ENCODE measurements at places on chromosomes 3 and 15. TPM values are rescaled to one million over a fixed set of nuclear protein-coding genes. Genes with fewer than 3 reads are reported as not detected.

The PPP1R14D gene
- not detected for total RNA-seq

The GLDN gene
- 5.3 TPM for total RNA-seq

The TMEM158 gene
- 5.5 TPM for total RNA-seq

The VWA5B2 gene
- total RNA-seq, result not detected

The FSTL1 gene
- total RNA-seq, result 280 TPM

The LRRC2 gene
- not detected for total RNA-seq

The CGNL1 gene
- total RNA-seq, result 4.0 TPM

The RAD18 gene
- 13.9 TPM for total RNA-seq

The MTFMT gene
- total RNA-seq, result 30.3 TPM

The UBAP1L gene
- total RNA-seq, result 0.39 TPM

The ZBTB20 gene
- 3.2 TPM for total RNA-seq

The GPR87 gene
- not detected for total RNA-seq

The GOLGA6L4 gene
- total RNA-seq, result 0.19 TPM

The GLT8D1 gene
- 76.3 TPM for total RNA-seq

The GOLGA8A gene
- 79.7 TPM for total RNA-seq

GRCh38 chr3:70999730-71000129, 583.8 kb downstream of the FOXP1 start:
- H3K27ac ChIP-seq, result no peak overlapping the region
- H3K36me3 ChIP-seq, result no peaks in the 10 kb centered on the region
- H3K4me1 ChIP-seq, result peaks cover 3% of the 10 kb centered on the region
- H3K27me3 ChIP-seq, result no peaks in the 10 kb centered on the region
- DNase-seq, result no peak
- H3K4me3 ChIP-seq, result no peak overlapping the region

DNA sequence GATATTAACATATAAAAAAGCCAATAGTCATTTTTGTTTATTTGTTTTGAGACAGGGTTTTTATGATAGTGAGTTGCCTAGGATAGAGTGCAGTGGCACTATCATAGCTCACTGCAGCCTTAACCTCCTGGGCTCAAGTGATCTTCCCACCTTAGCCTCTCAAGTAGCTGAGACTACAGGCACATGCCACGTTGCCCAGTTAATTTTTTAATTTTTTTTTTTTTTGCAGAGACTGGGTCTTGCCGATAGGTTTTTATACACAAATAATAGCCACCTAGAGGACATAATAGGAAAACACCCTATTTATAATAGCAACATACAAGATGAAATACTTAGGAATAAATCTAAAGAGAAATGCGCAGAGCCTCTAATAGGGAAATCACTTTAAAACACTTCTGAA, 13.3 kb downstream of the EIF3J start:
- H3K27ac ChIP-seq, result no peak overlapping the region
- H3K27me3 ChIP-seq, result no peaks in the 10 kb centered on the region
- peaks cover 19% of the 10 kb centered on the region for H3K36me3 ChIP-seq
- no peak for DNase-seq
- no peaks in the 10 kb centered on the region for H3K4me1 ChIP-seq

DNA sequence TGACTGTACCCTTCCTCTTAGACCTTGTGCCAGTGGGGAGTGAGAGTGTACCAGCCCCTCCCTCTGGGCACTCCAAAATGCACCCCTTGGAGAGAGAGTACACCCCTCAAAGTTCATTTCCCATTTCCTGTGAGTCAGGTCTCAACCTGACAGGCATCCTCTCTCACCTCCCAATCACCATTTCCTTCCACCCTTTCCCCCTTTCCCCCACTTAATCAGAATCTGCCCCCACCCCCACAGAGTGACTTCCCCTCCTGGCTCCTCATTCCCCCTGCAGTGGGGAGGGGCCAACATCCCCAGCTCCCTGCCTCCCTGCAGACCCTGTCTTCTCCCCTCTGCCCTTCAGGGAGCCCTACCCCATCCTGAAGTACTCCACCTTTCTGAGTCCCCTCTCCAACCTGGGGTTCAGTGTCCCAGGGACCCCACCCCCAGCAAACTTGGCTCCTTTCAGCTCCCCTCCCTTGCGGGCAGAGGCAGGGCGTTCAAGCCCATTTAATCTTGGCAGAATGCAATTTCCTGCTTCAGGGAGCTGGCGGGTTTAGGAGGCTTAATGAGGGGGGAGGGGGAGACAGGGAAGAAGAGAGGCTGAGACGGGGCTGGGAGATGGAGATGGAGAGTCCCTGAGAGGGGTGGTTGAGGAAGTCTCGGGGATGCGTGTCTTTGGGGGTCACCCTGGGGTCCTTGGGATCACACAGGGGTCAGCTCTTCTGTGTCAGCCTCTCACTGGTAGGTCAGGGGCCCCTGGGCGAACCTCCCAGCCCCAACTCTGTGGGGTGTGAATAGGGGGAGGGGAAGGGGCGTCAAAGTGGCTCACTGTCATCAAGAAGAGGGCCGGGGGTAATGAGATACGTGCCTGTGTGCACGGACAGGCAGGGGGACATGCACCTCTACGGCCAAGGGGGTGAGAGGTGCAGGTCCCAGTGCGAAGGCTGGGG, 16.6 kb upstream of the SEMA3F start:
- H3K27ac ChIP-seq, result no peak overlapping the region
- peak; percentile 88 for DNase-seq
- H3K36me3 ChIP-seq, result no peaks in the 10 kb centered on the region
- H3K4me3 ChIP-seq, result peak overlapping the region; percentile 37
- H3K27me3 ChIP-seq, result no peaks in the 10 kb centered on the region
- peaks cover 46% of the 10 kb centered on the region for H3K4me1 ChIP-seq

DNA sequence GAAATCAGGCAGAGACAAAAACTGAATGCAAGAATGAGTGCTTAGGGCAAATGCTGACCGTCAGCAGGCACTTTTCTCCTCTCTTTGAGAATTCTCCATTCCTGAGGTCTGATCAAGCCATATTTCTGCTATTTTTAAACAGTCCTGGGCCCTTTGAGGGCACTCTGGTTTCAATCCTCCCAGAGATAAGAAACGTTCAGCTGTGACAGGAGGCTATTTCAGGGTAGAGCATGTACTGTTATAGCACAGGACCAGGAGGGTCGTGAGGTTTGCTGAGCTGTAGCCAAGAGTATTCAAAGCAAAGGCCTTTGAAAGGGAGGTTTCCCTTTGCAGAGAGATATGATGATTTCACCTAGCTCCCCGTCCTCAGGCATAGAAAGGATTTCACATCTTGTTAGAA, 39.6 kb upstream of the PDZRN3 start:
- no peak overlapping the region for H3K4me3 ChIP-seq
- no peak for DNase-seq
- H3K36me3 ChIP-seq, result no peaks in the 10 kb centered on the region
- no peak overlapping the region for H3K27ac ChIP-seq
- H3K27me3 ChIP-seq, result no peaks in the 10 kb centered on the region

GRCh38 chr3:106862067-106862466, 515.2 kb upstream of the CCDC54 start:
- H3K27me3 ChIP-seq, result no peaks in the 10 kb centered on the region
- no peaks in the 10 kb centered on the region for H3K4me1 ChIP-seq
- no peak overlapping the region for H3K4me3 ChIP-seq
- DNase-seq, result no peak

DNA sequence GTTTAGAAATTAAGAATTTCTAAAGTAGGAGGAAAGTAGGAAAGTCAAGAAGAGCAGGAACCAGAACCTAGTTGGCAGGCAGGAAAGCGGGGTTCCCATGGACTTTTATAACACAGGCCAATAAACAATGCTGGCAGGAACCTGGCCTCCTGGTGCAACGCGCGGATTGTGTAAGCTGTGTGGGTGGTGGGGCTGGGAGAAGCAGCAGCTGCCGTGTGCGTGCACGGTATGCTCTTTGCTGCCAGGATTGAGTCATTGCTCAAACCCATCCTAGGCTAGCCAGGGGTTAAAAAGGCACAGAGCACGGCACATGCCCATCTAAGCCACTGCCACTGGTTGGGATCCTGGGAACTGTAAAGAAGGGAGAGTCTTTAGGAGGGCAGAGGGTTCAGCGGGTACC, 209.9 kb upstream of the RGMA start:
- H3K27me3 ChIP-seq, result no peaks in the 10 kb centered on the region
- no peak overlapping the region for H3K4me3 ChIP-seq

DNA sequence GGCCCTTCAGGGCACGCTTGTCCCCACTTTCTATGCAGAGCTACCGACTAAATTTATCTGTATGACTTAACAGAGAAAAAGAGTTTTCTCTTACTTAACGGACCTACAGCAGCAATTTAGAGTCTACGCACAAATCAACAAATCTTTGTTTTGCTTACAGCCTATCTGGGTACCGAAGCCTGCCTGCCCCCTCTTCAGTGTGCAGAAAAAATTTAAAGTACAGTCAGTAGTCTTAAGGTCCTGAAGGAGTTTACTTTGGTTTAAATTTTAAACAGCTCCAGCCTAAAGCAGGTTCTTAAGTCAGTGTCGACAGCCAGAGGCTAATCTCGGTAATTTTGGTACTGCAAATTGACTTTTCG, 570 bp downstream of the SACM1L start:
- peak overlapping the region; percentile 90 for H3K4me3 ChIP-seq
- peak overlapping the region; percentile 90 for H3K27ac ChIP-seq
- no peaks in the 10 kb centered on the region for H3K36me3 ChIP-seq

GRCh38 chr3:123352134-123352554, 96.7 kb downstream of the ADCY5 start:
- no peaks in the 10 kb centered on the region for H3K27me3 ChIP-seq
- no peak overlapping the region for H3K4me3 ChIP-seq

DNA sequence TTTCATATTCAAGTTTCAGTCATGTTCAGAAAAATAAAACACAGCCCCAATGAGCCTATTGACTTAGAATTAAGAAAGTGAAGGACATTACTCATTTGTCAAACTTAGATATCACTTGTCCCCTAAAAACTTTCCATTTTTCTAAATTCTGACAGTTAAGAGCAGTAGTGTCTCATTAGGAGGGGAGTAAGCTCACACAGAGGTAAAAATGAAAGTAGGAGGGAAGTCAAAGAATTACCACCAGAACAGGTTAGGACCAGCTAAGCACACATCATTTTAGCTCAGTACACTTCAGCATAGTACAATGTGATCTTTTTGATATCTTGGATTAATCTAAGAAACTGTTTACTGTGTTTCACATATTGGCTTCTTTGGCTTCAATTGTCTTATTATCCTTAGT, 64.3 kb downstream of the OSTN start:
- no peak overlapping the region for H3K27ac ChIP-seq
- no peak for DNase-seq
- H3K27me3 ChIP-seq, result no peaks in the 10 kb centered on the region
- no peaks in the 10 kb centered on the region for H3K36me3 ChIP-seq

- no peaks in the 10 kb centered on the region for H3K27me3 ChIP-seq
- peaks cover 17% of the 10 kb centered on the region for H3K4me1 ChIP-seq
- no peaks in the 10 kb centered on the region for H3K36me3 ChIP-seq
- H3K4me3 ChIP-seq, result no peak overlapping the region
- DNase-seq, result peak; percentile 22
Measured at GRCh38 chr3:131020122-131020693, 6.4 kb downstream of the ASTE1 start.

DNA sequence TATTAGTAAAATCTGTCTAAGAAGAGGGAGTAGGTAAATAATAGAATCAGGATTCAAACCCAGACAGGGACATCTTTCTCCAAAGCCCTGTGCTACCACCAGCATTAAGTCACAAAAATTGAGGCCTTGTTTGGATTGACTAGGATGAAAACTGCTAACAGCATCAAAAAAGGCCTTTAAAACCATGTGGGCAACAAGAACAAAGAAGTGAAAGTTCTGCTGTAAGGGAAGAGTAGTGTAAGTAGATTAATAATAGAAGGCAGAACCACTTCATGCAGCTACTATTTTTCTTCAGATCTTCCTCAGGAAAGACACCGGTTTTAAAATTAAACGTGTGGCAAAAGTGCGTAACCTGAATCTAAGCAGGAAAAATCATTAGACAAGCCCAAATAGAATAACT, 15.3 kb upstream of the KBTBD12 start:
- H3K27ac ChIP-seq, result no peak overlapping the region
- H3K27me3 ChIP-seq, result no peaks in the 10 kb centered on the region
- no peak for DNase-seq
- no peaks in the 10 kb centered on the region for H3K36me3 ChIP-seq
- H3K4me1 ChIP-seq, result no peaks in the 10 kb centered on the region

- DNase-seq, result no peak
- no peaks in the 10 kb centered on the region for H3K27me3 ChIP-seq
- H3K27ac ChIP-seq, result no peak overlapping the region
- H3K4me3 ChIP-seq, result no peak overlapping the region
Measured at GRCh38 chr15:100429116-100429728, 87.4 kb upstream of the ADAMTS17 start.

DNA sequence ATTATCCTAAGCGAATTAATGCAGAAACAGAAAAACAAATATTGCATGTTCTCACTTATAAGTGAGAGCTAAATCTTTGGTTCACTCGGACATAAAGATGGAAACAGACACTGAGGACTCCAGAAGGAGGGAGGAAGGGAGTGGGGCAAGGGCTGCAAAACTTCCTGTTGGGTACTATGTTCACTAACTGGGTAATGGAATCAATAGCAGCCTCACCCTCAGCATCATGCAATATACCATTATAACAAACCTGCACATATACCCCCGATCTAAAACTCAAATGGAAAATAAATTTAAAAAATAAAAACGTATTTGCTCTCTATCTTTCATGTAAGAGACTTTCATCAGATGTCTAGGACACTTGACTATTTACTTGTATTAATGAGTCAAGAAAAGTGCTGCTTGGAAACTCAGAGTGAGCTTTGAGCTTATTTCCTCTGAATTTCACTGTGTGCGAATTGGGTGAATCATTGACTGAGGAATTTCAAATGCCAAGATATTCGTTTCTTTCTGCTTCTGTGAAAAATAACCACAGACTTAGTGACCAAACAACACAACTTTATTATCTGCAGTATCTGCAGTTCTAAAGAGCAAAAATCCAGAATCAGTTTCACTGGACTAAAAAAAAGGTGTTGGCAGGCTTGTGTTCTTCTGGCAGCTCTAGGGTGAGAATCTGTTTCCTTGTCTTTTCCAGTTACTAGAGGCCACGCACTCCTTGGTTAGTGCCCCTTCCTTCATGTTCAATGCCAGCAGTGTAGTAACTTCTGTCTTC, 18.4 kb downstream of the TM4SF18 start:
- no peak for DNase-seq
- H3K27me3 ChIP-seq, result no peaks in the 10 kb centered on the region
- no peak overlapping the region for H3K4me3 ChIP-seq
- H3K27ac ChIP-seq, result no peak overlapping the region
- H3K4me1 ChIP-seq, result no peaks in the 10 kb centered on the region

DNA sequence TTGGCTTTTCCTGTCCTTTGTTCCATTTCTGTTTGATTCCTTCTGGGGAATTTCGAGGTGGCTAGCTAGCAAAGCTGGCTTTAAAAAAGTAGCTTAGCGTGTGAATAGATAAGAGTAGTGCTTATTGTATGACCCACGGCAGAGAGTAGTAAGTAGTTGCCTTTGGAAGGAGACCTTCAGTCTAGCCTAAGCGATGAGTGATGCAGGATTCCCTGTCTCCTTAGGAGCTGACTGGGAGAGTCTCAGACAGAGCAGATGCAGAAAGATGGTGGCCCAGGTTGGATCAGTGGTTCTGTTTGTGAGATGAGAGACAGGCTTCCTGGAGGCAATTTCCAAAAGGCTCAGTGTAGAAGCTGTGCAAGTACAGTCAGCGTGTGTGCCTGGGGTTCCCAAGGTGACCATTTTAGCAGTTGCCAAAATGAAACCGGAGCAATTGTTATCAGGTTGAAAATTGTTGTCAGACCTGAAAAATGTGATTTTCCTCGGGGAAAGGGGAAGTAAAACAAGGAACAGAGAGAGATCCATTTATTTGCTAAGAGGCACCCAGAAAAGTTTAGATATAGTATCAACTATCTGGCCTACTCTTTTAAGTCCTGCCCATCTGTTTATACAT, 681 bp upstream of the IL5RA start:
- peaks cover 8% of the 10 kb centered on the region for H3K4me1 ChIP-seq
- H3K36me3 ChIP-seq, result no peaks in the 10 kb centered on the region
- H3K27me3 ChIP-seq, result no peaks in the 10 kb centered on the region
- H3K4me3 ChIP-seq, result no peak overlapping the region
- H3K27ac ChIP-seq, result no peak overlapping the region
